ENCODE measurements at places on chromosomes 5 and 9. TPM values are rescaled to one million over a fixed set of nuclear protein-coding genes. Genes with fewer than 3 reads are reported as not detected.

GRCh38 chr9:2288309-2288708 lies 273.2 kb downstream of the SMARCA2 start:
- DNase-seq = no peak

DNA sequence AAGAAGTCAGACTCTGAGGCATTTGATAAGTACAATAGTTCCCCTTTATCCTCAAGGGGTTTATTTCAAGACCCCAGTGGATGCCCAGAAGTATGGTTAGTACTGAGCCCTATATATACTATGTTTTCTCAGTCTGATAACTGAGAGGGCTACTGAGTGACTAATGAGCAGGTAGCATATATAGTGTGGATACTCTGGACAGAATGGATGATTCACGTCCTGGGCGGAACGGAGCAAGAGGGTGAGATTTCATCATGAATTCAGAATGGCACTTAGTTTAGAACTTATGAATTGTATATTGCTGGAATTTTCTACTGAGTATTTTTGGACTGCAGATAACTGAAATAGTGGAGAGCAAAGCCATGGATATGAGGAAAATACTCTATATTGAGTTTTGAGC lies 457.6 kb downstream of the PLK2 start:
- DNase-seq = no peak

DNA sequence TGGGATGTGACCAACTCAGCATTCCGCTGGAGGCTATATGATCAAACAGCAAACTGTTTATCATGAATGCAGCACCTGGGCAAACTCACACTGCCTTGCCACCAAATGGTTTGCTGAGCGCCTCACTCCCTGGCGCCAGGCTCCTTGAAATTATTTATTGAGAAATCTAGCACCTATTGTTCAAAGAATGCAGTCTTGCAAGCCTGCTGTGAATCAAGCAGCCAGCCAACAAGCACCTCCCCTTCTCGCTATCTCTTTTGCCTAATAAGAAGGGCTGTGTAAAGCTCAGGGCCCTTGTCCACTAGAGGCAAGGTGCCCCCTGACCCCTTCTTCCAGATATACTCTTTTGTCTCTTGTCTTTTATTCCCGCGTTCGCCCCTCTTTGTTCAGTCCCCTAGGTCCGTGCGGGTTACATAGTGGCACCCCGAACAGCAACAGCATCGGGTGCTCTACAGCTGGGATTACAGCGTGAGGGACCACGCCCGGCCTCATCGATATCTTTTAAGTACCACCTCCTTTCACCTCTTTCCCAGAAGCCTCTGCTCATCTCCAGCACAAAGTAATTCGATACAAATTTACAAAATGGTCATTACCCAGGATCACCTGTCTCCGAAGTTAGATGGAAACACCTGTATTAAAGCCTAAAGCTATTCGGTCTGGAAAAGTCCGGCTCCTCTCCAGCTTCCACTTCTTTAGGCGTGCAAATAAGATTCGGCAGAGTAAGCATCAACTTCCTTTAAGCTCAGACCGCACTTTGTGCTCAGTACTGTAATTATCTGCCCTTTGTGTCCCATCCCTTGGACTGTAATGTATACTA lies 896 bp downstream of the RIGI start:
- no peak for DNase-seq

C9orf153 gene
- 0.27 TPM for total RNA-seq

DNA sequence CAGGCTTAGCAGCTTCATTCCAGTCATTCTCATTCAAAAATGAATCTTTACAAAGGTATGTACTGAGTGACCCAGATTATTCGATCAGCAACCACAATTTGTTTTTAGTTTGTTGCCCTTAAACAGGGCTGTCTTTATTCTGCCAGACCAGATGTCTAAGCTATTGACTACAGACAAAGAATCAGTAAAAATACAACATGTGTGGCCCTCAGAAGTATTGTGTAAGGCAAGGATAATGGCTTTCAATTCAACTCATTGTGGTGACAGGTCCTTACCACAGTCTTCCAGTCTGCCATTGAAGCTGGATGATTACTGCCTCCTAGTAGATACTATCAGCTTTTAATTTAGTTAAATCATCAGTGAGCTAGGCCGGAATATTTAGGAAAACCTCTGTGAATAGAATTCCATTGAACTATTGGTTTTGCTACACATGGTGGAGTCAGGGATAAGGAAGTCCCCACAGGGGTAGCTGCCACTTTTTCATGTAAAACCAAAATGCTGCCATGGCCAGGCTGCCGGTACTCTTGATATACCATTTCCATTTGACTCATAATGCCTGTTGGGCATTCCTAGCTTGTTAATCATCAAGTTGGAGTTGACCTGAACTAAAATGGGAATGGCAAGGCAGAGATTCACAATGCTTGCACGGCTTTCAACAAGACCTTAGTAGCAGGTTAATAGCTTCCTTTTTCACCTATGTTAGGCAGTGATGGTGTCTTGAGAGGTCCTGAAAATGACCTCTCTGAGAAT lies 175.6 kb downstream of the MEF2C start:
- no peak for DNase-seq

DNA sequence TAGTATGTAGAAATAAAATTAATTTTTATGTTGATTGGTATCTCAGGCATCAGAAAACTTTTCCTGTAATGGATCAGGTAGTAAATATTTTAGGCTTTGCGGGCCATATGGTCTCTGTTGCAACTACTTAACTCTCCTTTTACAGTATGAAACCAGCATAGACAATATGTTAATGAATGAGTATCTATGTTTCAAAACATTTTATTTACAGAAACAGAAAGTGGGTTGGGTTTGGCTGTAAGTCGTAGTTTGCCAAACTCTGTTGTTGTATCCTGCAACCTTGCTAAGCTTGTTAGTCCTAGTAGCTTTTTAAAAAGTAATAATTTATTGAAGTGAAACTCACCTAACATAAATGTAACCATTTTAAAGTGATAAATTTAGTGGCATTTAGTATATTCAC lies 132.1 kb downstream of the NR3C1 start:
- no peak for DNase-seq

SAXO1 gene
- 0.37 TPM for total RNA-seq

DNA sequence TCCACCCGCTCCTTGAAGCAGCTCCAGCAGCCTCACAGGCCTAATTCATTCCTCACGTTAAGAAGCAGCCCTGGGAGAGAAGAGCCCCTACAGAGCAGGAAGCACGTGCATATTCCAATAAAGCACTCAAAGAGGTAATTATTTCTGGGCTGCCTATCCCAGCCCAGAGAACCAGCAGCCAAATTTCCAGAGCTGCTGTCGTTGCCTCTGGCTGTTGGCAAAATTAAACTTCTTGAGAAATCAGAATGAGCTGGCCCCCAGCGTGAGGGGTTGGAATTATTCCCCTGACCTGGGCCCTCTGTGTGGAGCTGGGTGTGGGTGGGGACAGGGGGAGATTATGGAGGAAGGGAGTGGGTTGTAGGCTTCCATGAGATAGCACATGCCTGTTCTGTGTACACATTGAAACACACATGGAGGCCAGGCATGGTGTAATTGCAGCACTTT lies 86.8 kb upstream of the HSPA9 start:
- DNase-seq = no peak

DNA sequence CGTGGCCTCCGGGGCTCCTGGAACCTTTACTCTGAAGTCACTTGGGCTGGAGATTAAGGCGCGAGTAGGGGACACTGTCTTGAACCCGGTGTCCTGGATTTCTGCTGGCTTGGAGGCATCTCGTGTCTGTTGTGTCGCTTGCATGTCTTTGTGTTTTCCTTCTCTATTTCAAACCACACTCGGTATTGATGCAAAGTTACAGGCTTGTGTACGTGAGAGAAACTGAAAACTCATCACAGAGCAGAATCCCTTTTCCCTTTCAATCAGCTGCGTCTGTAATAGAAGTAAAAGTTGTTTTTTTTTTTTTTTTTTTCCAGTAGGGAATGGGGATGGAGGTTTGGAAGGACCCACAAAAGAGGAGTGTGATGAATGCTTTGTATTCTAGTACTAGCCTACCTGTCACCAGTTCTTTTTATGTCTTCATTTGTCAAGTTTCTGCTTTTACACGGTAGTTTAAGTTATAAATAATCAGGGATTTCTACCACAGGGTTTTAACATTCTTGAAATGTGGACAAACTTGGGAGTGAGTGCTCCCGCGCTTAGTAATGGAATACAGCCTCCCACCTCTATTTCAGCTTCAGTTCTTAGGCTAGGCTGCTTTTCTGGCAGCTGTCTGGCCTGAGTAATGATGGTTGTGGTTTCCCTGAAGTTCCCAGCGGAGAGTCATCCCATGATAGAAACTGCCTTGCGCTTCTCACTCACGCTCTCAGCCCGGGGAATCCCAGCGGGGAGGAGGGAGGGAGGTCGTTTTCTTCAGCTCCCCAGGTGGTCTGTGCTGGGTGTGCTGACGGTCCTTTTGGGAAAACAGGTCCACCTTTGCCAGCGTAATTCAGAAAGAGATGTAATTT lies 763 bp downstream of the TJP2 start:
- peak; percentile 58 for DNase-seq

SIT1 gene
- 3.4 TPM for total RNA-seq

GRCh38 chr9:38026021-38026809 lies 42.8 kb downstream of the SHB start:
- peak; percentile 82 for DNase-seq
